T follicular helper cell (primary cell): ENCODE measurements at places on chromosomes 11 and 22.

DNA sequence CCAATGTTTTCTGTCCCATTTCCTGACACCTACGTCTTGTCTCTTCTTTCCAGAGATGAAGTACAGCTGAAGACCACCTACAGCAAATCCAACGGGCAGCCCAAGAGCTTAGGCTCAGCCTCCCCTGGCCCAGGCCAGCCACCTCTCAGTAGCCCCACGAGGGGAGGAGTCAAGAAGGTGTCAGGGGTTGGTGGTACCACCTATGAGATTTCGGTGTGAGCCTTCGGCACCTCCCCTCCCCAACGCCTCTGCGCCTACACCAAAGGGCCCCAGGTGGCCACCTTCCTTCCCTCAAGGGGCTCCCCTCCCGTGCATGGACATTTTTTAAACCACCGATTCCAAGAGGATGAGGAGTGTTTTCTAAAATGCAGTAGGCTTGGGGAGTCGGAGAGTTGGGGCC is 12.2 kb downstream of the MED19 start:
- no peak for DNase-seq

DNA sequence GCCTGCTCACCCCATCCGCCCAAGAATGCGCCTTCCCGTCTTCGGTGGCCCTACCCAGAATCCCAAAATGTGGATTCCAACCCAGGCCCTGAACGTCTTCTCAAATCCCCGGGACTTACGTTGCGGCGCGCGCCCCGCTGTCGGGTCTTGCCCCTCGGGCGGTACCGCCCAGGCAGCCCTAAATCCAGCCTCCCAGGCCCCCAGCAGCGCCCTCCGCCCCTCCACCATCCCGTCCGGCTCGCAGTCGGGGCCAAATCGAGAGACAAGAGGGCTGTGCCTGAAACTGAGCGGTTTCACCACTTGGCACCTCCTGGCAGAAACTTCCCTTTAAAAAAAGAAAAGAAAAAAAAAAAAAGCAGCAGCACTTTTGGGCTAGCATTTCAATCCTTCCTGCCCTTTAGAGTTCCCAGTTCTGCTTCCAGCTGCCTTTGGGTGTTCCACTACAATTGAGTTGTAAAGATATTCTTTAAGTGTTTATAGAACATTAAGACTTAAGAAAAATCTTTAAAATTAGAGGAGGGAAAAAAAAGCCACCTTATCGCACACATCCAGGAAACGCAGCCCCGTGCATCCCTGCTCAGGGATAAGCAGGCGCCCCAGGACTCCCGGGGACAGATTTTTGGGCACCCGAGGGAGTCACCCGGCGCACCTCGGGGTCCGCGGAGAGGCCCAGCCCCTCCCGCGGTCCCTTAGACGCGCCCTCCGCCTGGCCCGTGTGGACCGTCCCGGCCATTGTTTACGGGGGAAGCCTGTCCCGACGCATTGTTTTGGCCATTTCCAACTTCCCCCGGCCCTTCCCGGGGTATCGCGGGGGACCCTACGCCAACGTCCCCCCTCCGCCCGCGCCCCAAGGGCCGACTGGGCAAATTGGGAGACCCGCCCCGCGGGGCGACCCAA is 57.6 kb downstream of the KCNJ4 start:
- DNase-seq, result peak; percentile 10

DNA sequence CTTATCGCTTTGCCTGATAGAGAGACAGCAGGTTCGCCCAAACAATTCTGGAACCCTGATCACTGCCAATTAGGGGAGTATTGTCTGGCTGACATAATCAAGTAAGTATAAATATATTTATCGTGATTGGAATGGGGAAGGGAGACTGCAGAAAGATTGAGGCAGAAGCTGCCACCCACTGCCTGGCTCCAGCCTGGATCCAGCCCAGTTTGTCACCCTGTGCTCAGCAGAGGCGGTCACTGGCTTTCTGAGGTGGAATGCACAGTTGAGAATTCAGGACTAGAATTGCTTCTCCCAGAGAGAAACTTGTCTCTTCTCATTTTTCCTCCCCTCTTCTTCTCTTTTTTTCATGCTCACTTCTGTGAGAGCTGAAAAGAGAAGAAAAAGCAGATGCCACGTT is 25.9 kb downstream of the GRAP2 start:
- DNase-seq, result no peak

DNA sequence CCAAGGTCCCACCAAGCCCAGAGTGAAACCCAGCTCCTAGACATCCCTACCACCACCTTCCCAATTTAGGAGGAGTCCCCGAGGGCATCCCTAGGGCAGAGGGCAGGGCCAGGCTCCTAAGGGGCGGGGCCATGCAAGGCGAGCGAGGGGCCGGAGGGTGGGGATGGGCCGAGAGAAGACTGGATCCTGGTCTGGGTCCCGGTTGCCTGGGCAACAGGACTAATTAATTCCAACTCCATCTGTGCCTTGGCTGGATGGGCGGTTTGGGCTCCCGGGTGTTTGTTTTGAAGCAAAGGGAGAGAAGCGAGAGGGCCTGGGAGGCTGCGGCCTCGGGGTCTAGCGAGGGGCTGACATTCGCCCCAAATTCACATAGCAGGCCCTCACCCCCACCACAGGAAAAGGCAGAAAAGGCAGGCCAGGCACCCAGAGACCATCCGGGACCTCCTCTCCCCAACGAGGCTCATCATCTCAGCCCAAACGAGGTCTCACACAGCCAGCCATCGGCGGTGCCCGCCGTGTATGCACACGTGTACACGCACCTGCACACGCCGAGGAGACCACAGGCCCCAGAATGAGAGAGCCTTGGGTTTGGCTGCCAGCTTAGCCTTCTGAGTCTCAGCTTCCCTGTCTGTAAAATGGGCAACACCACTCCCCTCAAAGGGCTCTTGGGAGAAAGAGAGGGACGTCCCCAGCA is 23.9 kb downstream of the ELFN2 start:
- DNase-seq, result no peak

DNA sequence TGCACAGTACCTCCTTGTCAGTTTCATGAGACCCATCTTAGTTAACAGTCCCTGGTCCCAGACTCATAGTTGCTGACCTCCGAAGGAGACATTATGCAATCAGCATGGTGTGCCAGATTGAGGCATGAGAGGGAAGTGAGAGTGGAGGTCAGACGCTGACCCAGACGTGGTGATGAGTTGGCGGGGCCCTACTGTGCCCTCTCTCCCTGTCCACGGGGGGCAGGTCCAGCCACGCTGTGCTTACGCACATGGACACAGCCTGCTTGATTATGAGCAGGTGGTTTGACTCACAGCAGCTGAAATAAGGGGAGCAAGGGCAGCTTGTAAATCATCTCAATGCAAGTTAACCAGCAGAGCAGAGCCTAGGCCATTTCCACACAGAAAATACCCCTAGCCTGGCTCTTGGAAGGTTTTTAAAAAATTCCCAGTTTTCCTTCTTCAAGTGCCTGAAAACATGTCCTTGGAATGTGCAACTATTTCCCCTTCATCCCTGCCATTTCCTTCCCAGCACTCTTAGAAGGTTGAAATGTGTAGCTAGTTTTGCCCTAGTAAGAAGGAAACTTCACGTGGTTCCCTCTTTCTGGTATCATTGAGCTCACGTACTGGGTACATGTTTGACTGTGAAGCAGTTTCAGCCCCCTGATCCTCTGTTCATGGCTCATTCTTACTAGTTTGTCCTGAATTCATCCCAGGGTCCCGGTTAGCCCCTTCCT is 122.6 kb upstream of the SORL1-AS1 start:
- DNase-seq, result no peak

- peak; percentile 19 for DNase-seq
These were observed 34.7 kb upstream of the SEPTIN5 start for GRCh38 chr22:19679522-19680101.

DNA sequence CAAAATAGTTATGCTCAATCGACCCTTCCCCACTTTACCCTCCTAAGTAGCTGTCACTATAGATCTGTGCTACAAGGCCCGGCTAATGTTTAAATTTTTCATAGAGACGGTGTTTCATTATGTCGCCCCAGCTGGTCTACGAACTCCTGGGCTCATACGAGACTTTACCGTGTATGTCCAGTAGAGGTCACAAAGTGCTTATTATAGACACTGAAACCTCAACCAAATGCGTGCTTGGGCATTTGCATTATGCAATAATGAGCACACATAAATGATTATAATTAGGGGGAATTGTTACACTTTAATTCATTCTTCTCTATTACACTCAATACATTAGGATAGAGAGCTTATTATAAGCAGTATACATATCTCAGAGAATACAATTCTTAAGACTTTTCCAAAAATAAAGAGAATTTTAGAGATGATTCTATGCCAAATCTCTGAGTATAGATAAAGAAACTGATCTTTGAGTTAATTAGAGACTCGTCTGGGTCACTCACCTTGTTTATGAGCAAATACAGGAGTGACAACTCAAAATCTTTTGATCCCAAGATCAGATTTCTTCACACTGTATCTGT is 12.5 kb upstream of the MRPL16 start:
- DNase-seq, result no peak

- no peak for DNase-seq
These were observed 45.4 kb downstream of the GRAMD1B start for GRCh38 chr11:123475469-123475868.

DNA sequence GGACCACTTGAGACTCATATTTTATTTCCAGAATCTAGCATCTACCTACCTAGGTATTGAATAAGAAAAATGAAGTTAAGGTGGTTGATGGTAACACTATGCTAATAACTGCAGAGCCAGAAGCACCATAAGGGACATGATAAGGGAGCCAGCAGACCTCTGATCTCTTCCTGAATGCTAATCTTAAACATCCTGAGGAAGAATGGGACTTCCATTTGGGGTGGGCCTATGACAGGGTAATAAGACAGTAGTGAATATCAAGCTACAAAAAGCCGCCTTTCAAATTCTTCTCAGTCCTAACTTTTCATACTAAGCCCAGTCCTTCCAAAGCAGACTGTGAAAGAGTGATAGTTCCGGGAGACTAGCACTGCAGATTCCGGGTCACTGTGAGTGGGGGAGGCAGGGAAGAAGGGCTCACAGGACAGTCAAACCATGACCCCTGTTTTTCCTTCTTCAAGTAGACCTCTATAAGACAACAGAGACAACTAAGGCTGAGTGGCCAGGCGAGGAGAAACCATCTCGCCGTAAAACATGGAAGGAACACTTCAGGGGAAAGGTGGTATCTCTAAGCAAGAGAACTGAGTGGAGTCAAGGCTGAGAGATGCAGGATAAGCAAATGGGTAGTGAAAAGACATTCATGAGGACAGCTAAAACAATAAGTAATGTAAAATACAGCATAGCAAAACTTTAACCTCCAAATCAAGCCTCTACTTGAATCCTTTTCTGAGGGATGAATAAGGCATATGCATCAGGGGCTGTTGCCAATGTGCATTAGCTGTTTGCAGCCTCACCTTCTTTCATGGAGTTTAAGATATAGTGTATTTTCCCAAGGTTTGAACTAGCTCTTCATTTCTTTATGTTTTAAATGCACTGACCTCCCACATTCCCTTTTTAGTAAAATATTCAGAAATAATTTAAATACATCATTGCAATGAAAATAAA is 2.1 kb downstream of the HBB start:
- DNase-seq, result no peak

- no peak for DNase-seq
These were observed 86.9 kb downstream of the SYN3 start for GRCh38 chr22:32971276-32971675.

DNA sequence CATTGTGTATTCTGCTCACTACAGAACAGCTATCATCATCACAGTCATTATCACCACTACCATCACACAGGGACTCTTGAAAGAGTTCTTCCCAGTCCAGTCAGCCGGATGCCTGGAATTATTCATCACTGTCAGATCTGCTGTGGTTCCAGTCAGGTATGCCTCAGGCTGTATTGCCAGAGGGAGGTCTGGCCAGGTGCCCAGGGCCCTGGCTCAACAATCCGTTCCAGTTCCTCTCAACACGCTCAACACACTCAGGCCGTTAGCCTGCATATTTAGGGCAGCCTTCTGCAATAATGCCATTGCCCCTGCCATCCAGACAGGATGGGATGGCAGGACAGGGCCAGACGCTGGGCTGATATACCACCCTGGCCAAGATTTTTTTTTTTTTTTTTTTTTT is 28.6 kb upstream of the RASL10A start:
- DNase-seq, result no peak

GRCh38 chr11:72552399-72552910 is 118.1 kb upstream of the CLPB start:
- no peak for DNase-seq

DNA sequence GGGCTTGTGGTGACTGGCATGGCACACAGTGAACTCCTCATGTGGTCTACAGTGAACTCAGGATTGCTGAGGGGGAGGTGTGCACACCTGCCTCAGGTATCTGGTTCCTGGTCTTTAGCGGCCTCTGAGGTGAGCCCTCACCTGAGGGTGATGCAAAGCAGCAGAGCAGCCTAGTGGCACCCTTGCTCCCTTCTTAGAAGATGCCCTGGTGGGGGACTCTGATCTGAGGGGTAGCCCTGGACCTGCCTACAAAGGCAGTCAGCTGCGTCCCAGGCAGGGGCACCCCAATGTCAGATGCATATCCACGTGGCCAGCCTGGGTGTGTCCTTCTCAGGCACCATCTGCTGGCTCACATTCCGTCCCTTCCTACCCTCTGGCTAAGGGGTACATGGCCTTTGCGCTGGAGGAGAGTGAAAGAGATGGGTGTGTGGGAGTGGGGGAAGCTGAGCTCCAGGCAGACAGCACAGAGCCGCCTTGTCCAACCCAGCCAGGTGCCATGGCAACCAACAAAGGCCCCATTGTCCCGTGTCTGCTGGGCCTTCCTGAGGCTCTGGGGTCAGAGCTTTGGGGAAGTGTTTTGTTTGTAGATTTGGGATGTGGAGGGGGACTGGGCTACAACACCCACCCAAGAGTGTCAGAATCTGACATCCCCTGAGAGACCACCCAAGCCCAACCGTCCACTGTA is 5.8 kb downstream of the PLEKHB1 start:
- DNase-seq, result no peak

DNA sequence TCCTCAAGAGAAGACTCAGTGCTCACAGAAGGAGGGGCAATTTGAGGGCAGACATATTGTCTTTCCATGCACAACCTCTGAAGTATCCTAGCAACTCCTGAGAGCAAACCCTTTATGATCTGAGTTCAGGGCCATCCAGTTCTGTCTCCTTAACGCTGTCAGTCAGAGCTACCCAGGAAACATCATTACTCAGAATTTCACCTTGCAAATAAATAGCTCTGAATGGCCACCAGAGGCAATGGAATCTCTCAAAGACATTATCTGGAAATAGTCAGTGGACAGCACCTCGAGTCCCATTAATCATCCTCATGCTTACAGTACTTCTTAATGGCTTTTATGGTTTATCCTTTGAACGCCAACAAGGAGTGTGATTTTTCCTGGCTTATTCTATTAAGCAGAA is 656.1 kb downstream of the OPCML start:
- no peak for DNase-seq

DNA sequence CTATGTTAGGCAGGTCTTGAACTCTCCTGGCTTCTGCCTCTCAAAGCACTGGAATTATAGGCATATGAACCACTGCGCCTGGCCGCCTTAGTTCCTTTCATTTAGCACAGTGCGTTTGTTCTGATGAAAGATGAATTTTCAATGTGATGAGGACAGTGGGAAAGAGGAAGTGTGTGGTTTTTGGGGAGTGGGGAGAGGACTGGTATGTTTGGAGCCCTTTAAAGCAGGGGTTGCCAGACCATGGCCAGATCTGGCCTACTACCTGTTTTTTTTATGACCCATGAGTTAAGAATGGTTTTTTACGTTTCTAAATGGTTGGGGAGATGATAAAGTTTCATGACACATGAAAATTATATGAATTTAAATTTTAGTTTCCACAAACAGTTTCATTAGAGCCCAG is 12.5 kb downstream of the ATXN10 start:
- no peak for DNase-seq
